Myocyte (in vitro differentiated cells): ENCODE measurements at places on chromosomes 7 and 10.

- no peak for DNase-seq
Measured at GRCh38 chr10:72264536-72264935, 9.2 kb upstream of the DDIT4 start.

DNA sequence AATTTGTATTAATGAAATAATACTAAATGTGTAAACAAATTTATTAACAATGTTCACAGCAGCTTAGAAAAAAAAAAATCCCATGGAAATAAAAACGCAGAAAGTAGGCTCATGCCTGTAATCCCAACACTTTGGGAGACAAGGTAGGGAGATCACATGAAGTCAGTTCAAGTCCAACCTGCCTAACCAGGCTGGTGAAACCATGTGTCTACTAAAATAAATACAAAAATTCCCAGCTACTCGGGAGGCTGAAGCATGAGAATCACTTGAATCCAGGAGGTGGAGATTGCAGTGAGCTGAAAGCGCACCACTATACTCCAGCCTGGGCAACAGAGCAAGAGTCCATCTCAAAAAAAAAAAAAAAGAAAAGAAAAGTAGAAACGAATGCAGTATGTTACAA, 36.2 kb downstream of the LARP4B start:
- DNase-seq, result no peak

DNA sequence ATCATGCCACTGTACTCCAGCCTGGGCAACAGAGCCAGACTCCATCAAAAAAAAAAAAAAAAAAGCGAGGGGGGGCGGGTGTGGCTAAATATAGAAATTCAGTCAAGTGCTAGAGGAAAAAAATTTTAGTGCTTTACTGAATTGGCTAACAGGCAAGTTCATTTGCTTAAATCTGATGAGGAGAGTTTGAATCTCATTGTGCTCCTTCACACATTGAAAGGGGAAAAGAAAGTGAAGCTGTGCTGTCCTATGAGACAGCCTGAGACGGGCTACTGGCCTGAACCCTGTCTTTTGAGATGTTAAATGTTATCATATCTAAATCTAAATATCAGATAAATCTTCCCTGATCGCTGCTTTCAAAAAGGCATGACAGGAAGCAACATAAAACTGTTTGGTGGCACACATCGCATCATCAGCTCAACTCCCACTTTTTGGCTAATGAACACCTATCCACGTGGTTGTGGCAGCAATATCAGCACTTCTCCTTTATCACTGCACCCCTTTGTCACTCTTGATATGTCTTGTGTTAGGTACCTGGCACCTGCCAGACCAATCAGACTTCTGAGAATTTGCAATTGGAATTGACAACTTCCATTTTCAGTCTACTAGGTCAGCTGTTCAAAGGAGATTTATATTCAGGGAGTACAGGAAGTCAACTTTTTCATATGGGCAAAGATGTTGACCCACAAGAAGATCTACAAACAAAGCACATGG, 14.0 kb upstream of the IFIT1B start:
- DNase-seq, result no peak

GRCh38 chr10:129924375-129925085, 39.5 kb downstream of the EBF3 start:
- no peak for DNase-seq

GRCh38 chr10:111425459-111425858, 348.6 kb downstream of the ADRA2A start:
- no peak for DNase-seq

GRCh38 chr10:30583778-30584415, 45.7 kb downstream of the LYZL2 start:
- DNase-seq, result peak; percentile 45

- no peak for DNase-seq
Measured at GRCh38 chr7:135169964-135170273, 588 bp downstream of the CYREN start.

- no peak for DNase-seq
Measured at GRCh38 chr10:69908124-69908523, 106.4 kb downstream of the COL13A1 start.

GRCh38 chr10:1096287-1096889, 40.2 kb downstream of the WDR37 start:
- no peak for DNase-seq

- no peak for DNase-seq
Measured at GRCh38 chr10:110029450-110029849, 21.7 kb downstream of the ADD3 start.

DNA sequence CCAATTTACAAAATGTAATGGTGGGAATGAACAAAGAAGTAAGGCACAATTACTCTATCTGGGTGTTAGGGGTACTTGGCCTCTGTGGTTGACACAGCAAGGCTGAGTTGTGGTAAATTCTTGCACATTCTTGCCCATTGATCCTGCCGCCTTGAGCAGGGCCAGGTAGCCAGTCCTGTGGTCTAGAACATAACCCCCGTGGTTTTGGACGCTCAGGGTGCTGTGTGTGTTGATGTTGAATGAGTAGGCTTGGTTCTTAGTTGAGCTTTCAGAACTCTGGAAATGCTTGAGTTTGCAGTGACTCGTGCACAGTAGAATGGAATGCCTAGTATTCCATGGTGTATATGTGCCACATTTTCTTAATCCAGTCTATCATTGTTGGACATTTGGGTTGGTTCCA, 42.3 kb upstream of the CDHR3 start:
- DNase-seq, result no peak

- DNase-seq, result no peak
Measured at GRCh38 chr10:132890301-132890700, 52.1 kb downstream of the CFAP46 start.

DNA sequence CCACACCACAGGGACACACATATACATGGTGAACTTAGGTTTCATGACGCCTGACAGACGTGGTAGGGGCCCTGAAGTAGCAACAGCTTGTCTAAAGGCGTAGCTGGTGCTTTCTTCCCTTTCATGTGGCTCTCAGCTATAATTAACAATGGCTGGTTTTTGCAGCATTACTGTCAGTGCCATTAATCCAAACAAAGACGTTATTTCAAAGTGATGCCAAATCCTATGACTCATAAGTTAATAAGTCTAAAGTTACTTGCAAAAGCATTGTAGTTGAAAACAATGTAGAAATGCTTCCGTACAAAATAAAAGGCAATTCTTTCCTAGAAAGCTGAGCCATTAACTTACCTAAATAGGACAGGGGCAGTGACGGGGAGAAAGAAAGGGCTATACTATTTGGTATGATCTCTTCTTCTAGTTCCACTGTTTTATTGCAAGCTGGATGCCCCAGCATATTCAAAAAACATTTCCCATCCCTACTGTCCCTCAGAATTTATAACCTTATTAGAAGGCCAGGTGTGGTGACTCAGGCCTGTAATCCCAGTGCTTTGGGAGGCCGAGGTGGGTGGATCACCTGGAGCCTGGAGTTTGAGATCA, 105.4 kb downstream of the ODAD2 start:
- DNase-seq, result peak; percentile 13

GRCh38 chr7:113338071-113338696, 219.8 kb upstream of the SMIM30 start:
- no peak for DNase-seq

- DNase-seq, result no peak
Measured at GRCh38 chr7:51265066-51265907, 51.3 kb downstream of the COBL start.

- DNase-seq, result no peak
Measured at GRCh38 chr7:74526780-74527179, 73.1 kb downstream of the GTF2IRD1 start.

GRCh38 chr7:35758421-35758820, 42.4 kb upstream of the SEPTIN7 start:
- DNase-seq, result no peak

DNA sequence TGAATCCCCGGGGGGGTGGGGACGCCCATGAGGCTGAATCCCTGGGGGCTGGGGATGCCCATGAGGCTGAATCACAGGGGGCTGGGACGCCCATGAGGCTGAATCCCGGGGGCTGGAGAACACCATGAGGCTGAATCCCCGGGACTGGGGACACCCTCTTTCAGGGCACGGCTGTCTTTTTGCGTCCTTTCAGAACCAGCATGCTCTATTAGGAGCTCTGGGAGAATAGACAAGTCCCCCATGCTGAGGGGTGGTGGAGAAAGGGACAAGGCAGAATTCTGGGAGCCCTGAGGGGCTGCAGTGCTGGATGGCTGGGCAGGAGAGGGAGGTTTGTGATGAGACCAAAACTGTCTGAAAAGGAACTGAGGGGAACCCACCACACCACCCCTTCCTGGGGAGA, 257.3 kb upstream of the TCERG1L start:
- DNase-seq, result no peak

- DNase-seq, result peak; percentile 82
Measured at GRCh38 chr7:91034459-91035368, 229.5 kb upstream of the FZD1 start.

- no peak for DNase-seq
Measured at GRCh38 chr10:79152423-79152817, 83.7 kb downstream of the ZMIZ1 start.

DNA sequence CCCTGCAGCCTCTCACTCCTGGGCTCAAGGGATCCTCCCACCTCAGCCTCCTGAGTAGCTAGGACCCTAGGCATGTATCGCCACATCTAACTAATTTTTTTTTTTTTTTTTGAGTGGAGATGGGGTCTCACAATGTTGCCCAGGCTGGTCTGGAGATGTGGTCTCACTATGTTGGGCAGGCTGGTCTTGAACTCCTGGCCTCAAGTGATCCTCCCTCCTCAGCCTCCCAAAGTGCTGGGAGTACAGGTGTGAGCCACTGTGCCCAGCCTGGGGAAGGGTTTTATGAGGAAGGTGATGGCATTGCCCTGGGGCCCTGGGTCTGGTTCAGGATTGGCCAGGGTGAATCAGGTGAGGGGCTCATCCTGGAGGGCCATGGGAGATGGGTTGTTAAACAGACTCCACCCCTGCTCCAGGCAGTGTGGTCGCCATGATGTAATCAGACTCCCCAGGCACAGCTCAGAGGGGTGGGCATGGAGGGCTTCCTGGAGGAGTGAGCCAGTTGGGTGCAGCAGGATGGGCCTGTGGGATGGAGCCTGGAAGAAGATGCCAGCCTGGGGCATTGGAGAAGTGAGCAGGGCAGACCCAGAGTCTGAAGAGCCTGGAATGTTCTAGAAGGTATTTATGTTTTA, 82.7 kb downstream of the MYL10 start:
- DNase-seq, result no peak

GRCh38 chr10:30935078-30935477, 96.6 kb downstream of the ZNF438 start:
- DNase-seq, result no peak

- DNase-seq, result peak; percentile 37
Measured at GRCh38 chr10:123139521-123140163, 3.9 kb downstream of the HMX3 start.

DNA sequence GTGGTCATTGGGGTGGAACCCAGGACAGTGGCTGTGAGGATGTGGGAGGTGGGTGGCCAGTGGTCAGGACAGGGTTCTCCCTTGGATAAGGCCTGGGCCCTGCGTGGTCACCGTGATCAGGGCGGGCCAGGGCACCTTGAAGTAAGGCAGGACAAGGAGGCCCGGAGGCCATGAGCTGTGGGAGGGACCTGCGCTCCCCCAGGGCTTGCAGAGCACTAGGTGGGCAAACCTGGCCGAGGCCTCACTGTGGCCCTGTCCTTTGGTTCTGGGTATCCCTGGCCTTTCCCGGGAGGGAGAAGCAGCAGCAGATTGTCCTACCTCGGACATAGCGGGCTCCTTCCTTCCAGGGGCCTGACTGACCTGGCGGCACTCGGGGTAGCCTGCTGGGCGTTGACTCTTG, 144.8 kb upstream of the RET start:
- no peak for DNase-seq

DNA sequence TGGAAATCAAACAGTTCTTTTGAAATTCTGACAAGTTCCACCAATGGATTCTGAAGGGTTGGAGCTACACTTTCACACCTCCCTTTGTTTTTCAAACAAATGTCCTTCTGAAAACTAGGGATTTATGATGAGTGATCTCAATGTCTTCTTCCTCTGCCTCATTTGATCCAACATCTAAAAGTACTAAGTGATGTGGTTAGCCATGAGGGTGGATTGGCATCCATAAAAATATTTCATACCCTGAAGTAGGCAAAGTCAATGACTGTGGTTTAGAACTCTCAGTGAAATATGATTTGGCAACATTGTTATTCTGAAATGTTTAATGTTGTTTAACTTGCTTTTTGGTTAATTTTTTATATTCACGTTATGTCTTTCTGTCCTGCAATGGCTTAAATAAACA, 136.9 kb downstream of the MBL2 start:
- DNase-seq, result peak; percentile 55

DNA sequence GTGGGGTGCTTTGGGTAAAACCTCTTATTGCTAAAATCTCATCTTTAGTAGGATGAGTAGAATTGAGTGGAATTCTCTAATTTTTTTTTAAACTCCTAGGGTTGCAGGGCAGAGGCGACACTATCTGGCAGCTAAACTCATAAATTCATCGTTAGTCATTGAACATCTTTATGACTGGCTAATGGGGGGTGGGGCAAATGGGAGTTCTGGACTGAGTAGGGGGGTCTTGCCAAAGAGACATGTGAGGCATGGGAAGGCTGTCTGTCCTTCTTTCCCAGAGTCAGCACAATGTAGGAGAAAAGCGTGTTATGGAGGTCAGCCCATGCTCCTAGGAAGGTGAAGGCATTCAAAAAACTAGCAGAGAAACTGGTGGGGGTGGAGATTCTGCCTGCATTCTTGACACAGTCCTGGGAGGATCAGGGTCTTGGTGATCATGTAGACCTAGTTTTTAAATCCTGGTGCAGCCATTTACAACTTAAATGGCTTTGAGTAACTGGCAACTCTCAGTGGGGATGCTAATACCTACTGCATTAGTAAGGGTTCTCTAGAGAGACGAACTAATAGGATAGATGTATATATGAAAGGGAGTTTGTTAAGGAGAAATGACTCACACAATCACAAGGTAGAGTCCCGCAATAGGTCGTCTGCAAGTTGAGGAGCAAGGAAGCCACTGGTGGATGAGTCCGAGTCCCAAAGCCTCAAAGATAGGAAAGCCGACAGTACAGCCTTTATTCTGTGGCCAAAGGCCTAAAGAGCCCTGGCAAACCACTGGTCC, 47.7 kb downstream of the EMX2 start:
- no peak for DNase-seq

- DNase-seq, result no peak
Measured at GRCh38 chr10:62442006-62442405, 67.8 kb downstream of the ZNF365 start.

DNA sequence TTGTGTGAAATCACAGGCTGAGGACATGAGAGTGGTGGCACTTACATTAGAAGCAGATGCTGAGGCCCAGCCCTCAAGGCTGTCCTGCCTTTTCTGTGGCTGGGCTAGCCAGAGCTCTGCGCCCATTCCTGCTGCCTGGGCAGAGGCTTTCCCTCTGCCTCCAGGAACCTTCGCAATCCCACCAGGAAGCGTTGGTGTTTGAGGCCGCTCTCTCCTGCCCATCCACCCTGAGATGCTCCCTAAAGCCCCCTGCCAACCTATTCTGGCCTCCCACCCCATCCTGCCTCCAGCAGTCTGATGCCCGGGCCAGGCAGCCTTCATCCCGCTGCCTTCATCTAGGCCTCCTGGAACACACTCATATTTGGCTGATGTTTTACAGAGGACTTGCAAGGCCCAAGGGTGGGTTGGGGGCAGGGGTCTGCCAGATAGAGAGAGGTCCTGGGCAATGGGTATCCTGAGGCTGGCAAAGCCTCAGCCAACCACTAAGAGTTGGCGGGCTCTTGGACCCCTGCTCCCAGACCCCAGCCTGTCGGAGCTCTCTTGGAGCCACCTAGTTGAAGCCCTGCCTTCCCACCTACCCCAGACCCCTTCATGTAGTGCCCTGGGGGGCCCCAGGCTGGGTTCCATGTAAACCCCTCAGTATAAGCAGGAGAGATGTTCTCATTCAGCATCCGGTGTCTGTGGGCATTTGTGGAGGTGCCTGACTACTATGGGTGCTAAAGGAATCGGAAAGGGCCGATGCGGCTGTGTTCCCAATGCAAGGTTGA, 32.7 kb downstream of the LDB3 start:
- DNase-seq, result no peak

- DNase-seq, result peak; percentile 83
Measured at GRCh38 chr10:71232089-71232998, 20.0 kb downstream of the UNC5B start.
